Airway epithelial cell (primary cell): ENCODE measurements at places on chromosomes 7 and 10. TPM values are rescaled to one million over a fixed set of nuclear protein-coding genes. Genes with fewer than 3 reads are reported as not detected.

The LIPJ gene
- not detected in 2 replicates for total RNA-seq

The SH2D4B gene
- not detected in 2 replicates for total RNA-seq

The MYL10 gene
- total RNA-seq, result not detected in 2 replicates

The CCDC3 gene
- total RNA-seq, result 15.7 and 16.6 TPM in 2 replicates

The TFPI2 gene
- 80.9 and 98.0 TPM in 2 replicates for total RNA-seq

The CYP3A4 gene
- 0.14 TPM in 1 of 2 replicates, not detected in the other for total RNA-seq

The GNAT3 gene
- total RNA-seq, result not detected in 2 replicates

The ACSM6 gene
- total RNA-seq, result not detected in 2 replicates

The DHTKD1 gene
- 12.3 and 25.6 TPM in 2 replicates for total RNA-seq

The ATG9B gene
- total RNA-seq, result not detected in 2 replicates
